NCI-H524 treated with DMSO at 0.1 percent for 48 hours (cell line): ENCODE measurements at places on chromosomes 1 and 21.
A peak's percentile ranks its signal among the peaks of the same experiment; 100 is the strongest.

DNA sequence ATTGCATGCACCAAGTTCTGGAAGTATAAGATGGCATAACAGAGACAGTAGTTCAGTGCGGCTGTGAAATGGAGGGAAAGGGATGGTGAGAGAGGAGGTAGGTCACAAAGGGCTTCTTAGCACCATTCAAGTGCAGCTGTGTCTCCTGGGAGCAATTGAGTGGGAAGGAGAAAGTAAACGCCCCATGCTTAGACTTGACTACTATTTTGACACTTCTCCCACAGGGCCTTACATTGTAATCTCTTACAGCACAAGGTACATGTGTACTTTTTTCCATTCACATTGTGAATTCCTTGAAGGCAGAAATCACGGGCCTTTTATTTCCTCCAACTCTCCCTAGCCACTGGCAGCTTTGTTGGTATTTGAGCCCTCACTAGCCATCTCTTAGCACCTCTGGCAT lies 239.6 kb upstream of the FOXD3 start:
- DNase-seq, result no peak

DNA sequence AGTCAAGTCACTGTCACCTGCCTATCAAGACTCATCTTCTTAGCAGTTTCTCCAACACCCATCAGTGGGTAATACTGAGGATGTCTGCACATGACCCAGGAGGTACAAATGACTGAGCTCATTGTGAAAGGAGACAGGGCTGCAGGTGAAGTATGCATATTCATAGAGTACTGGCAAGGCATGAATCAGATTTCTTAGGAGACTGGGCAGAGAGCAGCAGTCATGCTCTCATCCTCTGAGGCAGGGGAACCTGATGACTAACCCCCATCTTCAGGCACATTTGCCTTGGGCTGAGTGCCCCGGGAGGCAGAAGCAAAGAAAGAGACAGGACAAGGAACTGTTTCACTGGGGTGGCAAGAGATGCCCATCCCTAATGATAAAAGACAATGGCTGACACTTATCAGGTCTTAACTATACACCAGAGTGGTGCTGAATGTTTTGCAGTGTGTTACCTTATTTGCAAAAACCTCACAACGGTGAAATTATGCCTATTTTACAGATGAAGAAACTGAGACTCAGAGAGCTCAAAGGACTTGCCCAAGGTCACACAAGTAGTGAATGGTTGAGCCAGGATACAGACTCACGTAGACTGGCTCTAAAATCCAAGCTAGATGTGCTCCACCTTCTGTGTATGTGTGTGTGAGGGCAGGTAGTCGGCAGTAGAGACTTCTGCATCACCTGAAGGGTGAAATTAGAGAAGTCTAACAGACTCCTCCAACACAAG lies 9.2 kb upstream of the GRHL3 start:
- DNase-seq, result no peak

GRCh38 chr1:87077959-87078639 lies 163.7 kb downstream of the HS2ST1 start:
- no peak for DNase-seq

DNA sequence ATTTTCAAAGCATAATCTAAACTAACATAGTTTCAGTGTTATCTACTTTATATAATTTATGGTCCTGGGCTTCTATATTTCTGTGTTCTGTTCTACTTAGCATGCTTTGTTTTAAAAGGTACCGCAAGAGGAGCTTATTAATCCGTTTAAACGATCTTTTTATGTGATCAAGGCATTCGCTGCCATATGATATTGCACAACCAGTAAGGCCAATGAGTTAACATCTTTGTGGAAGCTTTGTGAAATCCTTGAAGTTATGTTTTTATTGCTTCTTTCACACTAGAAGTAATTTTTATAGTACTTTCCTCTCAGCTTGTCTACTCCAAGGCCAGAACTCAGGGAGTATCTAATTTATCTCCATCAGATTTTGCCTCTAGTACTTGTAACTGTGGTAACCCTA lies 8.9 kb downstream of the LRRC8C start:
- DNase-seq, result no peak

- DNase-seq, result no peak
Measured at GRCh38 chr1:147541672-147542568, 619 bp downstream of the BCL9 start.

DNA sequence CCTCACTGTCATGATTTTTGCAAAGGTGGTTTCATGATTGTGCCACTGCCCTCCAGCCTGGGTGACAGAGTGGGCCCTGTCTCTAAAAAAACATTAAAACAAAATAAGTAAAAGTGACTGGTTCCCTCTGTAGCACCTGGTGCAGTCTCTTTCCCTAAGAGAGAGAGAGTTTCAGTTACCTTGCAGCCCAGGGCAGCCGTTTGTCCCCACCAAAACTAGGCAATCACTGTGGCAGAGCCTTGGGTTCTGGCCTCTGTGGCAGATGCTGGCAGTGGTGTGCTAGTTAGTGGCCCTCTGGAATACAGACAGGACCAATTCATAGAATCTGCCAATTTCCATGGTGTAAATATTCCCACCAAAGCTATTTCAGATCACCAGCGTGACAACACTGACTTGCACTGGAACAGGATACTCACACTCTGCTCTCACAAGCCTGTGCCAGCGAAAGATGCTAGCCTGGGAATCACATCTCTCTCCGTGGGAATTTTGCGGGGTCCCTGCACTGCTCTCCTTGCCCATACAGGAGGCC lies 108.7 kb downstream of the TLR5 start:
- no peak for DNase-seq

- DNase-seq, result no peak
Measured at GRCh38 chr1:16122916-16123315, 33.0 kb downstream of the EPHA2 start.

DNA sequence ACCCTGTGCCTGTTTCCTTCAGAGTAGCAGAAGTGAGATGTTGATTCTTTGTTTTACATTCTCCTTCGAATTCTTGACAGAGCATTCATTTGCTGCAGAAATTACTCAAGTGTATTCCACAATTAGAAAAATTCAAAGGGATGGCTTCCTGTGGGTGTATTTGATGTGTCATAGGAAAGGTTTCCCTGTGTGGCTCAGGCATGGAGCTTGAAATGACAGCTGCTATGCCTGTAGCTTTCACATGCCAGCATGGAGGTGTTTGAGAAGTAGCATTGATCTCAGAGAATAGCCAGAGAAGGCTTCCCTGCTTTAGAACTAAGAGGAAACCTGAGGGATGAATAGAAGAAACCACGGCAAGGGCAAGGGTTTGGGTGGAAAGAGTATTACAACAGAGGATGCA lies 317.2 kb upstream of the DEPDC1 start:
- DNase-seq, result no peak

GRCh38 chr1:173122344-173122935 lies 71.7 kb upstream of the TNFSF18 start:
- no peak for DNase-seq

GRCh38 chr1:205061665-205062069 lies 18.7 kb downstream of the CNTN2 start:
- no peak for DNase-seq

GRCh38 chr1:174262349-174263241 lies 103.3 kb downstream of the RABGAP1L start:
- no peak for DNase-seq

- no peak for DNase-seq
Measured at GRCh38 chr1:234719454-234720251, 109.7 kb upstream of the IRF2BP2 start.

DNA sequence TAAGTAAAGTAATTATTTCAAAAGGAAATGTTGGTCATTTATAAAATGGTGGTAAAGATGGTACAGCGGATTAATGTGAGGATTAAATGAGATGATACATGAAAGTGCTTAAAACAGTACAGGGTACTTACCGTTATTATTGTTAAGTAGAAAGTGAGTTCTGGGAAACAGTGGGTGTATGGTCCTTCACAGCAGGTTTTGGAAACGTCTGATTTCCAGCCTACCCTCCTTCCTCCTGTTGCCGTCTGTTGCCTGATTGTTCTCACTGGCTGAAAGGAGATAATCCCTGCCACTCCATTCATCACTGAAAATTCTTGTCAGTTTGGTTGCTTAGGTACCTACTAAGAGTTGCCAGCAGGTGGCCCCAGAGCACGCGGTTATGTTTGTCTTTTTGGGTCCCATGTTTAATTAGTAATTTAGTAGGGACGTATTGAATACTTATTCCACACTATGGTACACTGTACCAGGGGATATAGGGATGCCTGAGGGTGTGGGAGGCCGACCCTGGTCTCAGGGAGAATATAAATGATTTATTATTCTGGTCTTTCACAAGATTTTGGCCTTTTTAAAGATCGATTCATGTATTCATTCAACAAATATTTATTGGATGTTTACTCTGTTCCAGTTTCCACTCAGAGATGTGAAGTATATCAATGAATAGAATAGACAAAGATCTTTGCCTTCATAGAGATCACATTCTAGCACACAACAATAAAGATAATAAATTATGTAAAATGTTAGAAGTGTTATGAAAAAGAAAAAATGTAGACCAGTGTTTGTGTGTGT lies 30.8 kb upstream of the RPTN start:
- peak; percentile 76 for DNase-seq

- DNase-seq, result no peak
Measured at GRCh38 chr1:15852036-15852827, 4.7 kb downstream of the SPEN start.

- DNase-seq, result no peak
Measured at GRCh38 chr1:109514846-109515245, 5.3 kb upstream of the AMIGO1 start.

DNA sequence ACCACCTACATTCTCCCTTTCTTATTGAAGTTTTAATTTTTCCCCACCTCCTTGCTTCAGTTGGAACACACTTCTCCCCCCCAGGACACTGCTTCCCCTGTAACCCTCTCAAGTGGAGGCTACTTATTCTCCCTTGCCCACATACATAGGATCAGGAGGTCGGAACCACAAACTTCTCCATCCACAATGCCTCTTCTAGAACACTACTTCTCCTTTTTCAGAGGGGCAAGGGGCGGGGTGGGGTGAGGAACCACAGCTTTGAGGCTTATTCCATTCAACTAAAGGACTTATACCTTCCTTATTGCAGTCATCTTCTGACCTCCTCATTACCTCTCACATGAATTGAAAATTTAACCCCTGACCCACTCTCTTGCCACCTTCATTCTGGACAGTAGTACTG lies 81.3 kb downstream of the NEK7 start:
- no peak for DNase-seq

DNA sequence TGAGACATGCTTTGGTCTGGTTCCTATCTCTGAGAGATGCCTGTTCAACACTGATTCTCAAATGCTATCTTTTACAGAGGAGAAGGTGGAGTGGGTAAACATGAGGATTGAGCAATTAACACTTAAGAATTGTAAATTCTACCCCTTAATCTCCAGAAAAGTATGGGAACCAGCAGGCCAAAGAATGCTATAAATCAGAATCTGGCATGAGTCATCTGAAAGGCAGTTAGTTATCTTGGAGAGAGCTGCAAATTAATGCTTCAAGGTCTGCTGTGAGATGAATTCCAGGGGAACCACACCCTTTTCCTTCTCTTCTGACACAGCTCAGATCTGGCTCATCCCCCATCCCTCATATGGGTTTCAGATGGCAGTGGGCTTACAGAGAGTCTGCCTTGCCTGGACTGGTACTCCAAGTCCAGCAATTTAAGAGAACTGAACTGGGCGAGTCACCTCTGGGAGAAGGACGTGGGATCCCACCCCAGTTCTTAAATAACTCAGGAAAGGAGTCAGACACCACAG lies 5.2 kb downstream of the S100A10 start:
- DNase-seq, result no peak

DNA sequence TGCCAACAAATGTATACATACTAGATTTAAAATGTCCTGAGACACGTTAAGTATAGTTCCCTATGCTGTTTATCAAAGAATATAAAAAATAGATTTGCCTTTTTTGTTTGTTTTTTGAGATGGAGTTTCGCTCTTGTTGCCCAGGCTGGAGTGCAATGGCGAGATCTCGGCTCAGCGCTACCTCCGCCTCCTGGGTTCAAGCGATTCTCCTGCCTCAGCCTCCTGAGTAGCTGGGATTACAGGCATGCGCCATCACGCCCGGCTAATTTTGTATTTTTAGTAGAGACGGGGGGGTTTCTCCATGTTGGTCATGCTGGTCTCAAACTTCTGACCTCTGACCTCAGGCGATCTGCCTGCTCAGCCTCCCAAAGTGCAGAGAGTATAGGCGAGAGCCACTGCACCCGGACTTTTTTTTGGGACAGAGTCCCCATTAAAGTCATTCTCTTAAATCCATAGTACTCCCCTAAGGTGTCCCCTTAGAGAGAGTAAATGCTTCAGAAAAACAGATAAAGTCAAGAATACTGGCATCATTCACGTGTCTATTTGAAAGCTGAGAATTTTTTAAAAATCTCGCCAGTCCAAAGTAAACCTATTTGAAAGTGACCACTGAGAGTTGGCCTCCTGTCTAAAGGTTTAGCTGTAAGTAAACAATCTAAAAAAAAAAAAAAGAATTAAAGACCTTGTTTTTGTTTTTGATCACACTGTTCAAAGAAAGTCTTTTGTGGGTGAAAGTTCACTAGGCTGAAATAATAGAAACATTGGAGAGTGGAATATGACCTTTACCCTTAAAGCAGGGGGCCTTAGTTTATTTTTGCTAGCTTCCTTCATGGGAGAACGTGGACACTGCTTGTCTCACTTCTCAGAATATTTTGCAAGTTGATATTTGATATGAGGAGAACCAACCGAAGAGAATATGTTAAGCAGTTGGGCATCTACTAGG lies 48.0 kb upstream of the SLC16A1 start:
- no peak for DNase-seq

- DNase-seq, result no peak
Measured at GRCh38 chr21:45347048-45347711, 57.8 kb upstream of the COL18A1 start.

GRCh38 chr21:19609611-19610010 lies 1206.0 kb upstream of the TMPRSS15 start:
- no peak for DNase-seq

GRCh38 chr1:11272544-11272831 lies 510 bp upstream of the UBIAD1 start:
- DNase-seq, result no peak

GRCh38 chr1:245248231-245248731 lies 93.5 kb downstream of the KIF26B start:
- no peak for DNase-seq

DNA sequence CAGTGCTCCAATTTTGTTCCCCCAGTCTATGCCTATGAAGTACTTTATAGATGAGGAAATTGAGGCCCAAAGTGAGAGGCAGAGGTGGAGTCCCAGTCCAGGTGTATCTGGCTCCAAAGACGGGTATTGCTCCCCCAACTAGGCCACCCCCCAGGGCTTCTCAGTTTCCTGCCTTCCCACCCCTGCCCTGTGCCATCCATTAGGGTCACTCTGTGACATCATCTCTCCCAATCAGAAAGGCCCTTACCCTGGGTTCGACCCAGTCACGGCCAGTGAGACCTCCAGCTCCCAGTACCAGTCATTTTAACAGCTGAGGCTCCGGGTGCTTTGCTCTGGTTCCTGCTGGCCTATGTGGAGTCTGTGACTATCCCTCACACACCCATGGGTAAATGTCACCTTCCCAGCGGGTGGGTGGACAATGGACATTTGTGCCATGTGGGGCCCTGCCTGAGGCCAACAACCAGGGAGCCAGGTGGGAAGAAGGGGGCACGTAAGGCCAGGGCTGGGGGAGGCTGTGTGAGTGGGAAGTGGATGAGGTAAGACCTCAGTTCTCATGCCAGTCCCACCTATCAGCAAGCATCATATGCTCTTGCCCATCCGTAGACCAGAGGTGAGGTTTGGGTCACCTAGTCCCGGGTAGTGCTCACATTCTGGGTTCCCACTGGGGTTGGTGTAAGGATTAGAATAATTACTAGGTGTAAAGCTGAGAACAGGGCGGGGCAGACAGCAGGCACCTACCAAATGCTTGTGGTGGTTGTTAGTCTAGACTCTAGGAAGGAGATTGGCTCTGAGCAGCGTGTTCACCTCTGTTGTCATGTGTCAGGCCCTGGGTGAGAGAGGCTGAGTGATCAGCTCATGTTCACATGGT lies 685.9 kb downstream of the MATN1 start:
- no peak for DNase-seq

GRCh38 chr1:3031401-3032221 lies 10.3 kb downstream of the ACTRT2 start:
- no peak for DNase-seq
